T-helper 22 cell (primary cell): ENCODE measurements at places on chromosomes 5 and 9.

DNA sequence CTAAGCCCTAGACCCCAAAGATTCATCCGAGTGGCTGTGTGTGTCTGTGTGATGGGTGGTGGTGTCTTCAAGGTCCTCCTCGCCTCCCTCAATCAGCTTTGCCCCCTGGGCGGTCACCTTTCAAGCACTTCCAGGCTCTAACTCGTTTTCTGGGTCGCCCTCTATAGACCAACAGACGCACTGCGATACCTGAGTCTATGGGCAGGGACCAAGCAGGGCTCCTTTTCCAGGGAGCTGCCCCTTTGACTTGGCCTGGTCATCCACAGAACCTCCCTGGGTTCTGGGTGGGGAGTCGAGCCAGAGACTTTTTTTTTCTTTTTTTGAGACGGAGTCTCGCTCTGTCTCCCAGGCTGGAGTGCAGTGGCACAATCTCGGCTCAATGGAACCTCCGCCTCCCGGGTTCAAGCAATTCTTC lies 1.1 kb downstream of the SLC27A4 start:
- DNase-seq: peak; percentile 42

GRCh38 chr5:96054311-96055030 lies 92.8 kb upstream of the ELL2 start:
- DNase-seq: no peak

DNA sequence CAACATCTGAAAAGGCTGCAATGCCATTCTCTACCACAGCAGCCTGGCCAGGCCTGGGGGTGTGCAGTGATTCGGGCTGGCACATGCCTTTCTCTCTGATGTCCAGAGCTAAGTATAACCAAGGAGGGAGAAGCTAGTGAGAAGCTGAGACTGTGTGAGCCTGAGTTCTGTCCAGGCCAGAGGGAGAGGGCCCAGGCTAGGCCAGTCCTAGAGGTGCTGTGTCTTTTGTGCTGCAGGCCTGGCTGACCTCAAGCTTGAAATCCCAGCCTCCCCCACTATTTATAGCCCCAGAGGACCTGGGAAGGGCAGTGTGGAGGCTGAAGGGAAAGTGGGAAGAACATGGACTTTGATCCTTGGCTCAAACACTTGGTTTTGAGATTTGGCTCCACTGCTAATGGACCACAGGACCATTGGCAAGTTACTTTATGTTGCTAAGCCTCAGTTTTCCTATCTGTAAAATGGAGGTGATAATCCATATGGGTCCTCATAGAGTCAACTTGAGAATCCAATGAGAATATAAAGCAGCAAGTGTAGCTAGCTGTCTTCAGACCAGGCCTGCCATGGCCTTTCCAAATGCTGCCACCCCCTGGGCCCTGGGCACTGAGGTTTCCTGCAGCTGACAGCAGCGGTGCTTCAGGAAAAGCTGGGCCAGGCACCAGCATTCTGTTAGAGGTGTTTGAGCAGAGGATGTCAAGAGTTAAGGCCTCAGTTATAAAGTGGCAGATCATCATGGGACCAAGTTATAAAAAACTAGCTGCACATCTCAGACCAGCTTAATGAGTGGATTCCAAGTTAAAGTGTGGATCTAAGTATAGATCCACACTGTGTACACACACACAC lies 21.1 kb downstream of the BNIP1 start:
- no peak for DNase-seq

GRCh38 chr9:135581636-135582426 lies 20.3 kb downstream of the PAEP start:
- DNase-seq: no peak

DNA sequence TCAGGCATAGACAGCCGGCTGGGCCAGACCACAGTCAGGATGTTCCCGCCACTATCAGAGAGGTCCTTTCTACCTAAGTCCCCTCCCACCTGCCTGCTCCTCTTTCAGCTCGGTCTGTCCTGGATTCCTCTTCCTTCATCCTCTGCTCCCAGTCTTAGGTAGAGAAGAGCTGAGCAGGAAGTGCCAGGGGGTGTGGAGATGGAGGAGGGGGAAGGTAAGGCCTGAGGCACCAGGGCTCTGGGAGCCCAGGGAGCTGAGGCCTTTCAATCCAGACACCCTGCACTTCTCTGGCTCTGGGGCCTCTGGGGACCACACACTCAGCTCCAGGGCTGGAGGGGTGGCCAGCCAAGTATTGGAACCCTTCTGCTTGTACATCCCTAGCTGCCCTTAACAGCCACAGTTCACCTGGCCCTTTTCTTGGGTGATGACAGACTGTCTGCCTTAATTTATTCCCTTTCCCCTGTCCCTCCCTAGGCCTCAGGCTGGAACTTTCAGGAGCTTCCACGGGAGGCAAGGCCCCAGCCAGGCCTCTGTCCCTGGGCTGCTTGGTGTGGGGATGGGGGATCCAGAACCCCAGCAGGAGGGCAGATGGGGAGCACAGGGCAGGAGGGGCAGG lies 15.6 kb downstream of the IRF1 start:
- no peak for DNase-seq

DNA sequence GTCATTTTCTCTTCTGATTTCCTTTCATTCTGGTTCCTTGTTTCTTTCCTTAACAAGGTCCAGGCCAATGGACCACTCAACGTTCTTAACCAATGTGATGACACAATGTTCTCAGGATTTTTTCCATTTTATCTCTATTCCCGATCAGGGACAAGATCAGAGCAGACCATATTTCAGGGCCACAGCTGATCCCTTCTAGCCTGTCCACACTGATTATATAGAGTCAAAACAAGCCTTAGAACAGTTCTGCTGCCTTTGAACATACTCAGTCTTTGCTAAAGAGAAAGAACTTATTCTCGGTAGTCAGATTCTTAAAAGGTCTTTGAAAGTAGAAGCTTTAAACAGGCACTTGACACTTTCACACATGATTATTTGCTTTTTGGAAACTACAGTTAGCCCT lies 188.4 kb downstream of the ADAMTSL1 start:
- no peak for DNase-seq

- no peak for DNase-seq
Measured at GRCh38 chr5:128426090-128426534, 111.9 kb downstream of the FBN2 start.

DNA sequence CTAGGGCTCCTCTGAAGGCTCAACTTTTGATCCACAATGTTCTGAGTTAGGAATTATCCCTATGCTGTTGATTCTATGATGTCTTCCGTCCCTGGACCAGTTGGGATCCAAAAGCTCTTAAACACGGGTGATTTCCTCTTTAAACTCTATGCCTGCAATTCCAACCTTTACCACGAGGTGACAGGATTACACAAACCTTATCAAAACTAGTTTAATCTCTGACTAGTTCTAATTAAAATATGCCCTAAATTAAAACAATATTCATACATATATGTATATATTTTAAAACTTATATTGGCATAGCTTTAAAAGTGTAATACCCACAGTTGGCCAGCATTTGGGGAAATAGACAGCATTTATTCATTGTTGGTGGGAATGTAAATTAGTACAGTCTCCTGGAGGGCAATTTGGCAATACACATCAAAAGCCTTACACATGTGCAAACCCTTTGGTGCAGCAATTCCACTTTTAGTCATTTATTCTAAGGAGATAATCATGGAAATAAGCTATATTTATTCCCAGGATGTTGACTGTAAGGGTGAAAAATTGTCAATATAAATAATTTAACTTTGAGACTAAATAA lies 51.6 kb upstream of the PHYKPL start:
- no peak for DNase-seq

DNA sequence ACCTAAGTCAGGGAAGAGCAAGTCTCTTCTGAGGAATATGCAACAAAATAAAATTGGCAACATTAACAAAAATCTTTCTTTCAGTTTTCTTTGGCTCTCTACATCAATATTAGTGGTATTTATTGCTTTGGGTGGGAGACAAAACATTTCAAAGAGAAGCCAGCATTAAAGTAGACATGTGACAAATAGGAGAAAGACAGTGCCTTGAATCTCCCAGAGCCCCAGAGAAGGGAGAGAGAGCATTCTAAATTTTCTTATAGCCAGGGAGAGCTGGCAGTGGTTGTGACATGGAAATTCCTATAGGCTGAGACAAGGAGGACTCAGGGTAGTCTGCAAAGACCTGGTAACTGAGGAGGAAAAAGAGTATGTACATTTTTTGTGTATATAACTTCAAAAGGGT lies 79.4 kb upstream of the NREP start:
- DNase-seq: no peak

DNA sequence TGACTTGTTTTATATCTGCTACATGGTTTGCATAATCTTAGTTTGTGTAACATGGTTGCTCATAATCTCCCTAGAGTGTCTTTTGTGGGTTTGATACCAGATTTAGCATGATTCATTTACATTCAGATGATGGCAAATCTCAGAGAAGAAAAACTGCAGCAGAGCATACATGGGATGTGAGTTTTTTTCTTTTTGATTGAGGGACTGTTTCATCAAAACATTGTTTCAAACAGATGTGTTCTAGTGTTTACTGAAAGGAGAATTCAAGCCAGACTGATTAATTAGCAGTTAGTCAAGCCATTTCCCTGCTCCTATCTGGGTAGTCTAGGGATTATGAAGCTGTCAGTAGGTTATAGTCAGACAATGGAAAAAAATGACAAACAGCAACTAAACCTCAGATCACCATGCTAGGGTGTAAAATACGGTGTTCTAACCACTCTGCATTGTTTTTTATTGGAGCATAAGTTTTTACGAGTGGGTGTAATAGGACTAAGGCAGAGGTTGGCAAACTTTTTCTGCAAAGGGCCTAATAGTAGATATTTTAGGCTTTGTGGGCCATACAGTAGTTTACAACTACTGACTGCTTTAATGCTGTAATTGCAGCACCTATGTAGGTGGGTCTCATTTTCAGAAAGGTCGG lies 10.5 kb upstream of the GDNF start:
- no peak for DNase-seq

GRCh38 chr5:157109744-157110143 lies 900 bp upstream of the HAVCR2 start:
- DNase-seq: no peak

- no peak for DNase-seq
Measured at GRCh38 chr5:39360471-39361111, 3.7 kb downstream of the C9 start.

GRCh38 chr5:96114736-96115135 lies 153.1 kb upstream of the ELL2 start:
- no peak for DNase-seq

GRCh38 chr5:43140286-43140685 lies 19.6 kb downstream of the ZNF131 start:
- no peak for DNase-seq
